Cardiac muscle cell (in vitro differentiated cells and primary cell): ENCODE measurements at places on chromosomes 2 and 18.

DNA sequence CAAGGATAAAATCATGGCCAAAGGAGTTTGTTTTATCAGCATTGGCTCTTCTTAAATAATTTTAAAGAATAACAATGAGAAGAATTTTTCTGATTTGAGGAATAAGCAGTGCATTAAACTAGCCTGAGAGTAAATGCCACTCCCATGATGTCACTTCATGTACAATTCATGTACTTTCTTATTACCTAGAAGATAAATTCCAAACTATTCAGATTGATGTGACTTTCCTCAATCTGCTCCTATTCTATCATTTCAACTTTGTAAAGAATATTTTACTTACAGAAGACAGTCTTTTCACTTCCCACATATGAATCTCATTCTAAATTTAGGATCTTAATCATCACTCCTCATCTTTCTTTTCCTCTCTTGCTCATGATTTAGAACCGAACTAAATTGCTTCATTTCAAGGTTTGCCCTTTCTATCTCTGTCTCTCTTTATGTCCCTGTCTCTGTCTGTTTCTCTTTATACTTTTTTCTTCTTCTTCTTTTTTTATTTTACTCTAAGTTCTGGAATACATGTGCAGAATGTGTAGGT lies 1142.0 kb upstream of the PIK3C3 start:
- no peak for DNase-seq

- DNase-seq: no peak
Measured at GRCh38 chr2:126963390-126963789, 64.7 kb downstream of the TEX51 start.

DNA sequence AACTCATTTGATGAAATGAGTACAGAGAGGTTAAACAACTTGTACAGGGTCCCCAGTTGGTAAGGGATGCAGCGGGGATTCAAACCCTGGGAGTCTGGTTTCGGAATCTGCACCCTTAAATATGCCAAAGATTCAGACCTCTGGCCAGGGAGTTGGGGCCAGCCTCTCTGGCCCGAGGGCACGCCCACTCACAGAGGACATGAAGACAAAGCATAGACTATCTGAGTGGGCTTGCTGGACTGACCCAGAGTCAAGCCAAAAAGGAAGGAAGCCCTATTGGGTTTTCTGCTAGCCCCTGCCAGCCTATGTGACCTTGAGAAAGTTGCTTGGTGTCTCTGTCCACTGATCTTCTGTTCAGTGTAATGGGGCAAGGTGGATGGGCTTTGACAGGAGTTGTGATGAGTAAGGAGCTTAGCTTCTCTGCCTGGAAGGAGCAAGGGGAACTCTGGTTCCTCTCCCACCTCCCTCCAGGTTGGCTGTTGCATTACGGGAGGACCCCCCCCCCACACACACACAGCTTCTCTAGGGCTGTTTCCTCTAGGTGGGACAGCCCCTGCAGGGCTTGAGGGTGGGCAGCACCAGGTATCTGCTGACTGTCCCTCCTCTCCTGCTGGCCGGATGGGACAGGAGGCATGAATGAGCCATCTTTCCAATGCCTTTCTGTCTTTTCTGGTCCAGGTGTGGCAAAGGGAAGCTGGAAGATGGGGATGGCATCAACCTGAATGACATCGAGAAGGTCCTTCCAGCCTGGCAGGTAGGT lies 131.3 kb downstream of the CTIF start:
- DNase-seq: no peak

DNA sequence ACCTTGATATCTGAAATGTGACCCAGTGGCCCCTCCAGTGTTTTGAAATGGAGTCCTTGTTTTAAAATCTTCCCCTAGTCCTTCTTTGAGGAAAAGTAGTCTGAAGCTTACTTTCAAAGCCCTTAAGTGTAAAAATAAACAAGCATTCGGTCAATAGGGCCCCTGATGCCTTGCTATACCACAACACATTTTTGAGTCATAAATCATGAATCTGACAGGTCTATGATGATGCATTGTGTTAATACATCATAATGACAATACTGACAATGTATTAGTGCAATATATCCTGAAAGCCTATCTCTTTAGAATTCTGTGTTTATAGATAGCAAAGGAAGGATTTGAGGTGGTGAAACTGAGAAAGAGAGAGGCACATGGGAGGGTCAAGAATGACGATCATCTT lies 464.2 kb downstream of the MEIS1 start:
- no peak for DNase-seq

DNA sequence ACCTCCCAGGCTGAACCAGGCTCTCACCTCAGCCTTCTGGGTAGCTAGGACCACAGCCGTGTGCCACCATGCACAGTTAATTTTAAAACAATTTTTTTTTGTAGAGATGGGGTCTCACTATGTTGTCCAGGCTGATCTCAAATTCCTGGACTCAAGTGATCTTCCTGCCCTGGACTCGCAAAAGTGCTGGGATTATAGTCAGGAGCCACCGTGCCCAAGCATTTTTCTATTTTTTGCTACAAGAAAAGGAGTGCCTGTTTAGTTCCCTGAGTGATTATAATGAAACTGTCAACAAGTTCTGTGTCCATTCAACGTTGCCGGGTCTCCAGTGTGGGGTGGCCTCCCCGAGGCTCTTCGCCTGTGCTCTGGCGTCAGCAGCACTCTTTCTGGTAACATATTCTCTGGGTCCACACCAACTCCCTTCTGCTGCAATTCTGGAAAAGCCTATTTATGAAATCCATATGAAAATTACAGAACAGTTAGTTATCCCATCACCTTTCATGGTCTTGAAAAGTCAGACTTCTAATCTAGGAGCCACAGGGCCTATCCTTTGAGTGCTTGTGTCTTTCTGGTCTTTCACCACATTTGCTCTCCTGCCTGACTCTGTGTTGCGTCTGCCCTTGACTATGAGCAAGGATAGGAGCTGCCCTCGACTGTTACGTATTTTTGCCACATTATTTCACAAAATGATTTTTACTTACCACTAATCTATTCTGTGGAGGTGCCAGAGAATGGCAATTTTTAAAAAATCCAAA lies 172.7 kb downstream of the SOCS6 start:
- DNase-seq: no peak

DNA sequence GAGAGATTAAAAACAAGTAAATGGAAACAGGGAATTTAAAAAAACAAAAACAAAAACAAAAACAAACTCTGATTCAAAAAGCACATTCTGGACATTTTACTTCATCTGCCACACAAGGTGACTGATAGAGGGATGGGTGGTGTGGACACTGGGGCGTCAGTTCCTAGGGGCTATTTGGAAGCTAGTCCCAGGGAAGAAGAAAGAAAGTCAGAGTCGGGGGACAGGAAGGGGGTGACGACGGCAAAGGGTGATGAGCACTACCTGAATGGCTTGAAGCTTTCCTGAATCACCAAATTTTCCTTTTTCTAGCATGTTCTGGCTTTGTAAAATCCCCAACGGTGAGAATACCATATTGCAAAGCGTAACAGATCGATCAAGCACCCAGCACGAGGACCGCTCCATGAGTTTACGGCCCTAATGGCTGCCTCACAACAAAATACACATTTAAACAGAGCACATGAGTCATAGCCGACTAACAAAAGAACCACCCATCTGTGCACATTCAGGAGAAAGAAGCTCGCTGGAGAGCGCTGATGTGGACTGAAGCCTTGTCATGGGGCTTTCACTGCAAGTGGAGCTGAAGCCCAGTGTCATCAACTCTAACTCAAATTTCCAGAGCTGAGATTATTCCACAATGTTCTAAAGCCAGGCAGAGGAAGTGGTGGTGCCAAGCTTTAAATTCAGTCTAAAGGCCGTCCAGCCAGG lies 178.9 kb downstream of the LNPK start:
- no peak for DNase-seq

GRCh38 chr2:36459725-36460137 lies 104.2 kb downstream of the CRIM1 start:
- peak; percentile 78 for DNase-seq

DNA sequence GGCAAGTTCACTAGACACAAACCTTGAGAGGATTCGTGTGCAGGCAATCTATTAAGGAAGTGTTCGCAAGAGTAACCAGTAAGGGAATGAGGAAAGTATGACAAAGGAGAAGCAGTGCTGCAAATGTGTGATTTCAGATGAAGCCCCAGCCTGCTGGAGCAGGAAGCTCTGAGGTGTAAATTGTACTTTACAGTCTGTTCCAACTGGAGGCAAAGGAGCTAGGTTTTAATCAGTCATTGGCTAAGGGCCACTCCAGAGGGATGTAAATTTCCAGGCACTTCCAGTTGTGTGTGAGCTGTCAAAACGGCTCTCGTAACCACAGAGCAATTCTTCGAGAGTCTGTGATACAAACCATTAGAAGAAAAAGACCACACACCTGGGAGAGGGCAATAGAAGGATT lies 359.5 kb upstream of the FAM98A start:
- no peak for DNase-seq
